Calu3 (cell line): ENCODE measurements at places on chromosomes 3 and 15.

DNA sequence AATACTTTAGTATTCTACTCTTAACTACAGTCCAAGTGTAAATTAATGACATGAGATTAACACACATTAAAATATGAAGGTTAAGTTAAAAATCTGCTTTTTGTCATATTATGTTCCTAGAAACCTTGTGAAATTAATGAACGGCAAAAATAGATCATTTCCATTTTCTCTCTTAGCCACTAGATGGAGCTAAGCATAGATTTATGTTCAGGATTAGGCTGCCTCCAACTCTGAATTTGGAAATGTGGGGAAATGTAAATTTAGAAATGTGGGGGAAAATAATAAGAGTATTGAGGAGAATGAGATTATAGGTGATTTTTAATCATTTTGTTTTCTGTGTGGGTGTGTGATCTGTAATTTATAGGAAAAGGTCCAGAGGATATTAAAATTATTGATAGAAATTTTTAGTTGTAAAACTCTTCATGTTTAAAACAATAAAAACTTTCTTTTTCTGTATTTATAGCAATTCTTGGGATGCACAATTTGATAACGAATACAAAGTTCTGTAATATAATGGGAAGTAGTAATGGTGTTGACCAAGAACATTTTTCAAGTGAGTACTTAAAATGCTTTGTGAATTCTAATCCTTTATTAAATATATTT lies 59.2 kb downstream of the TMOD3 start:
- no peak for DNase-seq

- no peak for DNase-seq
These were observed 502.1 kb upstream of the IL12A start for GRCh38 chr3:159486580-159486979.

DNA sequence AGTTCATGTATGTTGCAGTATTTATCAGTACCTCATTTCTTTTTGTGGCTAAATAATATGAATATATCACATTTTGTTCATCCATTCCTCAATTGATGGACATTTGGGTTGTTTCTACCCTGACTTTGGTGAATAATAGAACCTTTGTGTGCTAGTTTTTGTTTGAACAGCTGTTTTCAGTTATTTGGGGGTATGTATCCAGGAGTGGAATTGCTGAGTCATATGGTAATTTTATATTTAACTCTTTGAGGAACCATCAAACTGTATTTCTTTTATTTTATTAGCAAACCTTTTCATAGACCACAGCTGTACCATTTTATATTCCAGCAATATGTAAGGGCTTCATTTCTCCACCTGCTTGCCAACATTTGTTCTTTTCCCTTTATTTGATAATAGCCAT lies 38.4 kb upstream of the RBM5 start:
- DNase-seq = no peak

DNA sequence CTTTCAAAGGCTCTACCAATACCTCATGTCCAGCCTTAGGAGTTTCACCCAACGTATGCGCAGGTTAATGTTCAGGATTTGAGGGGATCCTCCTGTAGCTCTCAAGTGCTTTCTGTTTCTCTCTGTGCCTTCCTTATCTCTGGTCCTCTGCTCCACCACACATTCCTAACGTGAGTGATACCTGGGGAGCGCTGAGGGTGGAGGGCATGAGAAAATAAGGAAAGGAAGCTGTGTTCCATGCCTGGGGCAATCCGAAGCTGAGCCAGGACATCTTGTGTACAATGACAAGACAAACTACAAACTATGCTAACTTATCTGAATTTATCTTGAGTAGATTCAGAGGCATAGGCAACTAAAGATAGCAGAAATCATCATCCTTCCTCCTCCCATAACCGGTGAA lies 136.4 kb downstream of the SST start:
- no peak for DNase-seq
